Forelimb muscle (tissue), 1 donor: ENCODE measurements at places on chromosomes 4 and X. TPM values are rescaled to one million over a fixed set of nuclear protein-coding genes. Genes with fewer than 3 reads are reported as not detected.

Gene SYNPO2
- polyA plus RNA-seq: 162 TPM

Gene MAGEB17
- not detected for polyA plus RNA-seq

Gene ACSL4
- polyA plus RNA-seq: 20.7 TPM

Gene PRR32
- polyA plus RNA-seq: 206 TPM
